ENCODE measurements at places on chromosomes 12 and 14.
A peak's percentile ranks its signal among the peaks of the same experiment; 100 is the strongest.

DNA sequence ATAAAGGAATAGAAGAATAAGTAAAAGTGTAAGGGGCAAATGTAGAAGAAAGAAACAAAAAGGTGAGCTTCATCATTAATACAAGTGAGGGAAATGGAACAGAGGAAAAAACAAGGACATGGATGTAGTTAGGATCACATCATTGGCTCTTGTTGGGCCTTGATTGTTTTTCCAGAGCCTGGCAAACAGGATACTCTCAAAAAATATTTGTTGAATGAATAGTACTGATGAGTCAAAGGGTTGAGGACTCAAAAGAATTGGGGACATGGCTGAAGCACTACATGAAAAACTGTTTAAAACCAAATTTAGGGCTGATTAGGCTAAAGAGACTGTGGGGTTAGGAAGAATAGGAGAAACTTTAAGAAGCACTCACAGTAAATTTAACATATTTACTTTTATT is 11.4 kb upstream of the SRP54 start:
- no peak for DNase-seq

GRCh38 chr12:89225401-89225800 is 126.9 kb downstream of the DUSP6 start:
- DNase-seq, result no peak

GRCh38 chr14:24310646-24311604 is at the start of gene LTB4R:
Gene LTB4R, plus strand, starts transcription at chr14:24311502. Its CDS starts 4,150 bp downstream, at chr14:24315652.
- peak; percentile 66 for DNase-seq

DNA sequence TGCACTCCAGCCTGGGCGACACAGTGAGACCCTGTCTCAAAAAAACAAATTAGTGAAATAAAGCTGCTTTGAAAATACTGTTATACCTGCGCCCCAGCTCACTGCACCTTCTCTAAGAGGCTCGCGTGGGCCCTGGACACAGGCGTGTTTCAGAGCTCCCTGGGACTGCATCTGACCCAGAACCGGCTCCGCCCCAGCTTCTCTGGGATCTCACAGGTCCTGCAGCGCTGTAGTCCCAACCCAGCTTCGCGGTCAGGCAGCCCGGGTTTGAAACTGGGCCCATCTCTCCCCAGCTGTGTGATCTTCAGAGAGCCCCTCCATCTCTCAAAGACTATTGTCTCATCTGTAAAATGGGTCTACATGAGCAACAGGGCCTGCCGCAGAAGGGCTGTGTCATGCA is 7.5 kb downstream of the RIMBP2 start:
- no peak for DNase-seq

DNA sequence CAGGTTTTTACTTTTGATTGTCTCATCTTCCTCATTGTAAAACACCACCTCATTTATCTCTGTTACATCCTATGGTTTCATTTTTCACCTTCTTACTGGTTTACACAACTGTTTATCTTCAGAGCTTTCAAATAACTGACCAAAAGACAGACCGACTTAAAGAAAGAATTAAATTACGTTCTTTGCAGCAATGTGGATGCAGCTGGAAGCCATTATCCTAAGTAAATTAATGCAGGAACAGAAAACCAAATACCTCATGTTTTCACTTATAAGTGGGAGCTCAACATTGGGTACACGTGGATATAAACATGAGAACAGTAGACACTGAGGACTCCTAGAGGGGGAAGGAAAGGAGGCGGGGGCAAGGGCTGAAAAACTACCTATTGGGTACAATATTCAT is 729.0 kb upstream of the USP15 start:
- DNase-seq, result no peak

DNA sequence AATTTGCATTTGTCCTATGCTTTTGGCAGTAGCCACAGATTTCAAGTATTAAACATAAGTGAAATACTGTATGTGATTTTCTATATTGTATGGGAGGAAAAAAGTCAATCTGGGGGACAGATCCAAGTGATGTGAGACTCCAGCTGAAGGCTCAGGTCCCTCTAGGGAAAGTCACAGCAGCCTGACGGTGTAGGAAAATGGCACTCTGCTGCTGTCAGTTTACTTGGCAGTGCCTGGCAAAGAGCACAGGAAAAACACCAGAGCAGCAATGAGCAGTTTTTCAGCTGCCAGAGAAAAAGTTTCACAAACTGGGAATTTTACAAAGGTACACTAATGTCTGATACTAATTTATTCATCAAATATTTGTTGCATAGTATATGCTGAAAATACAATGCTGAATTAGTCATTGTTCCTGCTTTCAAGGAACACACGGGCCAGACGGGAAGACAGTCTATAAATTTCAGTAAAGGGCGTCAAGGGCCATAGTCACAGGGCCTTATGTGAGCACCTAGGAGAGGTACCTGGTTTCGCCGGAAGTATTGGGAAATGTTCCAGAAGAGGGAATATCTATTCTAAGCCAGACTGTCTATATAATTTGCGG is 66.2 kb upstream of the SLC38A2 start:
- no peak for DNase-seq

- DNase-seq, result no peak
These were observed 14.1 kb downstream of the FGD4 start for GRCh38 chr12:32413412-32413811.

DNA sequence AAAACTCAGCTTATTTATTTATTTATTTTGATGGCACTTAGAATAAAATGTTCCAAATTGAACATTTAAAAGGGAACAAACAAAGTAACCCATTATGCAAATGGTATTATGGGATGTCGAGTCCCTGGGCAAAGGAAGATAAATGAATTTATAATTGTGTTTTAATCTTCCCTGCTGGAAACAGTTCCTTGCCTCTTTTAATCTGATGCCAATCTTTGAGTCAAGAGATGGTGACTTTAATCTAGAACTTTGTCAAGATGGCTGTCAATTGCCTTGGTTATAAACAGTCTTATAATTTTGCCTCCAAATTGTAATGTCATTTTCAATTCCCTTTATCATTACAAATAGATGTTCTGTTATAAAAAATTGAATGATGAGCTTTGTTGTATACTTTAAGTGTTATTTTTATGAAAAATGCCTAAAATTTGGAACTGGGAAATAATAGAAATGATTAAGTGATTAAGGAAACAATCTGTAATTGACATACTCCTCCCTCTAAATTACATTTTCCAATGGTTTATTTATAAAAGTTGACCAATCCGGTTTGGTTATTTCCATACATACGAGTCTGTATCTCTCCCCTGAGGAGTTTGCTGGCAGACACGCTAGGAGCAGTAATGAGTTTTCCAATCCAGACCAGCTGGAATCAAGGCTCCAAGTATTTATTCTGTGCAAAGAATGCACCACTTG is 134.9 kb upstream of the FRMD6 start:
- no peak for DNase-seq

- DNase-seq, result no peak
These were observed 15.7 kb upstream of the ANO2 start for GRCh38 chr12:5960783-5961182.

DNA sequence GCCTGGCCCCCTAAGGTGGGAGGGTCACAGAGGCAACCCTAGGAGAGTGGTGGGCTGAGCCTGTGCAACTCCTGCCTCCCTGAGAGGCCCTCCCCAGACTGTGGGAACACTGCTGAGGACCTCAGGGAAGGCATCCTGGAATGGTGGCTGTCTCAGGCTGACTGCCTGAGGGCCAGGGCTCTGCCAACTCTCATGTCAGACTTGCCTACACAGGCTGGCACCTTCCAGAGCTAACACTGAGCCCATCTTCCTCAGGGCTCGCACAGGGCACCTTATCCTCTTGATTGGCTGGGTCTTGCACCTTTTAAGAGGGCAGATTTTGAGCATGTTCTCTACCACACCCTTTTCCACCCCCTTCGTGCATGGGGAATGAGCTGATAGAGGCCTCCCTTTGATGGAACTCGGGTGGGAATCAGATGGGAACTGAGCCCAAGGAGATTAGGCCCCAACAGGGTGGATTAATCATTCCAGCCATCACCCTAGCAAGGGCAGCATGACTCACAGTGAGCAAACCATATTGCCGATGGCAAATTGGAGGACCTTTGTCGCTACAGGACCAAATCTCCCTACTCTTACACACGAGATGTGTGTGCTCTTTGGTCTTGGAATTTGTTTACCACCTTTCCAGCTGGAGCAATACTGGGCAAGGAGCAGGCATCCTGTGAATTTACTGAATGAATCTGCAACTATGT is 702.8 kb downstream of the VRK1 start:
- no peak for DNase-seq

- peak; percentile 22 for DNase-seq
These were observed at the start of gene DGLUCY for GRCh38 chr14:91113829-91114078. Gene DGLUCY, plus strand, starts transcription at chr14:91114073. Its CDS starts 46,222 bp downstream, at chr14:91160295.

- no peak for DNase-seq
These were observed 25.5 kb downstream of the SCARB1 start for GRCh38 chr12:124837958-124838803.

GRCh38 chr12:32477714-32478113 is 78.4 kb downstream of the FGD4 start:
- no peak for DNase-seq

DNA sequence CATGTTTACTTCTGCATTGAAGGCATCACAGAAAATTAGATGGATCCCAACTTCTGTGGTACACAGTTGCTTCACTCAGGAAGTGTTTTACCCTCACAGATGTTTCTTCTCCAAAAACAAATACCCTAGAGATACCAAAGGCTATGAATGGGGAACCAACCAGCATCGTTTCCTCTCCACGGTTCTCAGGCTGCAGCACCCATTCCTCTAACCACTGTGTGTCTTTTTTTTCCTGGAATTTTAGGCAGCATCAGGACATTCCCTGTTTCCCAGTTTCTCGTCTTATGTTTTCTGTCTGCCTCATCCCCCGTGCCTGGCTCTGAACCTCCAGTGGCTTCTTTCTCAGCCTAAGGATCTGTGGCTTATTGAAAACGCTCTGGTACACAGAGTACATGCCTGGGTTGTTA is 72.0 kb upstream of the TBX5 start:
- no peak for DNase-seq

DNA sequence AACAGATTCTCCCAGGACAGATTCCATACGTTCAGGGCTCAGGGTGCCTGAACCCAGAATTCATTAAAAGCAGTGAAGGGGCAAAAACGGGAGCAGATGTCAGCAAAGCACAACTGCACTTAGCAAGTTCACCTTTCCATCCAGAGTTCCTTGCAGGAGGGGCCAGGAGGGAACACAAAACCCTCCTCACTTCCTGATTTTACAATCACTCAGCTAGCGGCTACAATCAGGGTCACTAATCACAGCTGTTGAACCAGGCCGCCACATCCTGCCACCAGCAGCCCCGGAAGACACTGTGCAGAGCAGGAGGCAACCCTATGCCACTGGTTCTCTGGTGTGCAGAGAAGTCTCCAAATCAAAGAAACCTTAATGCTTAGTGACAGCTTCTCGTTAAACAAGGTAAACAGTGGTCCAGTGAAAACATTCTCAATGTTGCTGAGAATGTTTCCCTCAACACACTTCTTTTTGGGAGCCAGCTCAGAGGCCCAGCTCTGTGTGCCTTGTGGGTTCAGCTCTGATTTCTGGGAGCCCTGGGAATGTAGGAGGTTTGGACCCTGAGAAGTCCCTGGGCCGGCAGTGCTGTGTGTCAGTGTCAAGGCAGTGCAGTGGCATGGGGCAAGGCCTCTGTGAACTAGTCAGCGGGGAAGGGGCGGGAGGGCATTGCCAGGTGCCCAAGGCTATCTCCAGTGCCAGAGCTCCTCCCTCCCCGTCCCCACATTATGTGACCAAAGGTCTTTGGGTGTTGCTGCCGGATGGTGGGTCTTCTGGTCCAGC is 54.5 kb downstream of the VCPKMT start:
- DNase-seq, result peak; percentile 43

GRCh38 chr14:103527408-103528145 is 1.4 kb upstream of the TRMT61A start:
- no peak for DNase-seq

GRCh38 chr14:102187044-102187443 is 47.3 kb downstream of the WDR20 start:
- no peak for DNase-seq

DNA sequence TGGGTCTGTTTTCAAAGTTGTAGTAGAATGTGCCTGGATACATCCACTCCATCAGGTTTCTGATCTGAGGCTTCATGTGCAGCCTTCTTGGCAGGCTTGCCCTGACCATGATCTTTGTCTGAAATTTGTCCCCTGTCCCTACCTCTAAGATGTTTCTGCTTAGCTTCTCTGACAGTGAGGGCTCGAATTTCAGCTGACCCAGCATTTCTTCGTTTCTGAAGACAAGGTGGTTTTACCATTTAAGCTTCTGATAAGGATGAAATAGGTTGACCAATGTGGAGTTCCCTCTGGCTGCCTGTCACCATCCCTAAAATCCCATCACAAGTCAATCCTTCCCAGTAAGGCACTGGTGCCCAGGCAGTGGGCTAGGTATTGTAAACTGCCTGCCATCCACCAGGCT is 57.0 kb downstream of the CMKLR1 start:
- no peak for DNase-seq

GRCh38 chr12:48037267-48037915 is 33.1 kb upstream of the COL2A1 start:
- no peak for DNase-seq

GRCh38 chr14:61653507-61653906 is 41.8 kb upstream of the HIF1A start:
- no peak for DNase-seq

DNA sequence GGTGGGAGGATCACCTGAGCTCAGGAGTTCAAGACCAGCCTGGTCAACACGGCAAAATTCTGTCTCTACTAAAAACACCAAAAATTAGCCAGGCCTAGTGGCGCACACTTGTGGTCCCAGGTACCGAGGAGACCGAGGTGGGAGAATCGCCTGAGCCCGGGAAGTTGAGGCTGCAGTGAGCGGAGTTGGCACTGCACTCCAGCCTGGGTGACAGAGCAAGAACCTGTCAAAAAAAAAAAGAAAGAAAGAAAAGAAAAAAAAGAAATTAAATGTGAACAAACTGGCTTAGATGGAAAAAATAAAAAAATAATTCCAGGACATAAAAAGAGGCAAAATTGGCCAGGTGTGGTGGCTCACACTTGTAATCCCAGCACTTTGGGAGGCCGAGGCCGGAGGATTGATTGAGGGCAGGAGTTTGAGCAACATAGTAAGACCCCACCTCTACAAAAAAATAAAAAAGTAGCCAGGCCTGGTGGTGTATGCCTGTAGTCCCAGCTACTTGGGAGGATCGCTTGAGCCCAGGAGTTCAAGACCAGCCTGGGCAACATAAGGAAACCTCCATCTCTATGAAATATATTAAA is 3.5 kb downstream of the TMEM119 start:
- no peak for DNase-seq

DNA sequence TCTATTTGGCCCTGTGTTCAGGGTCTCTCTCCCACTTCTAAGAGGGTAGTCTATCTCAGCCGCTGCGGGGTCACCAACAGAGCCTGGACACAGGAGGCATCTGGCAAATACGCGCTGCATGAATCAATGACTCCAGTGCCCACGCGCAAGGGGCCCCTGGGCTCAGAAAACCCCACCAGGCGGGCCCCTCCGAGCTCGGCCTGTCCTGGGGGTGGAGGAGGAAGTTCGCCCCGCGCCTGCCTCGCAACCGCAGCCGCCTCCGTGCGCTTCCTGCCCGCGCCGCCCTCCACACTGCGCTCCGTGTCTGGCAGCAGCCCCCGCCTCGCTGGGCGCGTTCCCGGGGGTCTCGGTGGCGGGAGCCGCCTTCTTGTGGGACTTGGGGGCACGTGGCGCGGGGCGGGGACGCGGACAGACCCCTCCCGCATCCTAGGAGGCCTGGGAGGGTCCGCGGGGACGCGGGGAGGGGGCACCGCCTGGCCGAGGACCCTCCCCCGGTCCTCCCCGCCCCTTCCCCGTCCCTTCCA is 811 bp upstream of the FBRSL1 start:
- DNase-seq, result peak; percentile 64
